ENCODE measurements at places on chromosomes 6 and 20.

GRCh38 chr6:100475554-100476320 is 11.0 kb upstream of the SIM1 start:
- no peak for DNase-seq

DNA sequence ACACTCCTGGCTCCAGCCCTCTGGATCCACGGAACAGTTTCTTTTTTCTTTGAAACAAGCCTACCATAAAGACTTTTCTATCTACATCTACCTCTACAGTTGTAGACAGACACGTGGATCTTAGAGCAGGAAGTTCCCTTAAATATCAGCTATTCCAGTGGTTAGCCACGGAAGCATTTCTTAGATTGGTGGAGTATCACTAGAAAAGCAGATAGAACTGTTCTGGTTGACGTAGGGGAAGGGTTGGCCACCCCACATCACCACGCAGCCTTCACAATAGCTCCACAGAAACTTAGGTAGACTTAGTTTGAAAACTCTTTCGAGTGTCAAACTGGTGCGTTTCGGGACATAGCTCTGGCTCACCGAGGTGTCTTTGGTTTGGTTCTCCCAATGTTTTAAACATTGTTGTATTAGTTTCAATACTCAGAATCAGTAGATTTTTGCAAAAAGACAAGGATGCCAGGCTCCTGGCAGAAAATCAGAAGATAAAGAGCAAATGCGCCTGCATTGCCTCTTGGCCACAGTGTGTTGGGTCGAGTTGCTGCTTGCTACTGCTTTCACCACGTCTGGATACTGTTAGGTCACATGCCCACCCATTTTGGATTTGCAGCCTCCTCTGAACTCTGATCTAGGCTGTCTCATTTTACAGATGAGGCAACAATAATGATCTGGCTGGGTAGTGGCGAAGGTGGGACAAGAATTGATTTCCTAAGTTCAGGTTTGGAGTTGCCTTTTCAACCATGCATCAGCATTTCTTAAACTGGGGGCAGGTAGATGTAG is 71.5 kb upstream of the DTNBP1 start:
- DNase-seq = no peak

DNA sequence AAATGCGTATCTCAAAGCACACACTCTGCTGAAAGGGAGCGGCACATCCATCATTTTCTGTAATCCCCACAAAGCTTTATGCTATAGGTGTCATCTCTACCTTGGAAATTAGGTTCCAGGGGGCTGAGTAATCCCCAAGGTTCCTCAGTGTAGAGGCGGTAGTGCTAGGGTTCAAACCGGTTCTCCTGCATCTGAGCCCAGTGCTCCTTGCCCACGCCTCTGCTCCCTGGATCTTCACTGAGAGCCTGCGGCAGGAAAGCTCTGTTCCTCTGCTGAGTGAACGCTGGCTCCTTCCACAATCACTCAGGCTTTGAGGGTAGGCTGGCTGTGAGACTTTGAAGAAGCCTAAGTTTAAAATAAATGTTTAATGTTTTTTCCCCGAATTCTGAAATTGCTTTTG is 24.9 kb downstream of the SLC22A23 start:
- DNase-seq = no peak

DNA sequence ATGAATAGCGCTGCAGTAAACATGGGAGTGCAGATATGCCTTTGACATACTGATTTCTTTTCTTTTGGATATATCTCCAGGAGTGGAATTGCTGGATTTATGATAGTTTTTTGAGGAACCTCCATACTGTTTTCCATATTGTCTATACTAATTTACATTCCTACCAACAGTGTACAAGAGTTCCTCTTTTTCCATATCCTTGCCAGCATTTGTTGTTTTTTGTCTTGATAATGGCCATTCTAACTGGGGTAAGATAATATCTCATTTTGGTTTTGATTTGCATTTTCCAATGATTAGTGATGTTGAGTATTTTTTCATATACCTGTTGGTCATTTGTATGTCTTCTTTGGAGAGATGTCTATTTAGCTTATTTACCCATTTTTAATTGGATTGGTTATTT is 3.3 kb downstream of the SYCP2L start:
- DNase-seq = no peak

GRCh38 chr20:22732751-22733150 is 148.4 kb upstream of the FOXA2 start:
- no peak for DNase-seq

All from activated CD8-positive, alpha-beta memory T cell treated with anti-CD3 and anti-CD28 coated beads for 1 hour (primary cell).